ENCODE measurements at places on chromosomes 1 and 21. TPM values are rescaled to one million over a fixed set of nuclear protein-coding genes. Genes with fewer than 3 reads are reported as not detected.

HRNR gene
- total RNA-seq, result under 0.01 TPM

TACSTD2 gene
- 246 TPM for total RNA-seq

LCA5L gene
- total RNA-seq, result 3.2 TPM

SYTL1 gene
- total RNA-seq, result 86.3 TPM

SMCP gene
- not detected for total RNA-seq

COL9A2 gene
- 0.13 TPM for total RNA-seq

C1orf141 gene
- total RNA-seq, result not detected

KRTAP13-2 gene
- total RNA-seq, result not detected

SHE gene
- under 0.01 TPM for total RNA-seq

C1orf185 gene
- total RNA-seq, result not detected

RXFP4 gene
- total RNA-seq, result not detected

STX12 gene
- 36.2 TPM for total RNA-seq

SMIM1 gene
- 1.2 TPM for total RNA-seq

All from bronchial epithelial cell (primary cell).